RPMI8226 (cell line): ENCODE measurements at places on chromosomes 3 and 15.

GRCh38 chr3:182795389-182795782 lies 2.1 kb downstream of the ATP11B start:
- DNase-seq, result peak; percentile 66

DNA sequence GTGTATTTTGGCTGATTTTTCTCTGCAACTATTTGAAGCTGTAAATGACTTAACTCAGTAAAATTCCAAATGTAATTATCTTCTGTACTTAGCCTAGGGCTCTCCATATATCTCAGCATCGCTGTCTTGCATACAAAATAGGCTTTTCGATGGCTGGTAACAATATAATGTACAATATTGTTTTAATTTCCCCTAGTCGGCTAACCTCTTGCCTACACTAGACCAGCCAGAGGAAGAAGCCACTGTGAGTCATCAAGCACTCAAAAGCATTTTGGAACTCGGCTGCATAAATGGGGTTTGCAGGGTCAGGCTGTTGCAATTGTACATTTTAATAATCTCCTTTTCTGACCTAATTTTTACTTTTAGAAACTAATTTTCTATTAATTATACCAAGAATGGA lies 583.8 kb downstream of the FOXP1 start:
- no peak for DNase-seq

GRCh38 chr3:14475621-14476020 lies 64.5 kb downstream of the GRIP2 start:
- DNase-seq, result no peak

- DNase-seq, result no peak
Observed at GRCh38 chr3:101124125-101124524, 130.9 kb upstream of the ABI3BP start.

GRCh38 chr3:24598695-24599470 lies 104.2 kb upstream of the THRB start:
- no peak for DNase-seq

DNA sequence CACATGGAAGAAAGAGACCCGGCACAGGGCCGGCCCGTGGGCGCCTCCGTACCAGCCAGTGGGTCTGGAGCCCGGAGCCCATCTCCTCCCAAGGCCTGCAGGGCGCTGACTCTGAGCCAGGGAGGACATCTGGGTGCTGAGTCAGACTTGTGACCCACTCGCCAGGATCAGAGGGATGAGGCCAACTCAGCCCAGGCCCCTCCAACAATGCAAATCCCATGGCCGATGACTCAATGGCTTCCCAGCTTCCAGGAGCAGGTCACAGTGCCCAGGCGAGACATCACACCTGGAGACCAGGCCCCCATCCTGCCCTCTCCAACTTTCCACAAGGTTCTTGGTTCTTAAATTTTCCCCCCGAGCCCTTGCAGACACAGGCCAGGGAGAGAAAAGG lies 95.1 kb downstream of the LRIG1 start:
- DNase-seq, result no peak

DNA sequence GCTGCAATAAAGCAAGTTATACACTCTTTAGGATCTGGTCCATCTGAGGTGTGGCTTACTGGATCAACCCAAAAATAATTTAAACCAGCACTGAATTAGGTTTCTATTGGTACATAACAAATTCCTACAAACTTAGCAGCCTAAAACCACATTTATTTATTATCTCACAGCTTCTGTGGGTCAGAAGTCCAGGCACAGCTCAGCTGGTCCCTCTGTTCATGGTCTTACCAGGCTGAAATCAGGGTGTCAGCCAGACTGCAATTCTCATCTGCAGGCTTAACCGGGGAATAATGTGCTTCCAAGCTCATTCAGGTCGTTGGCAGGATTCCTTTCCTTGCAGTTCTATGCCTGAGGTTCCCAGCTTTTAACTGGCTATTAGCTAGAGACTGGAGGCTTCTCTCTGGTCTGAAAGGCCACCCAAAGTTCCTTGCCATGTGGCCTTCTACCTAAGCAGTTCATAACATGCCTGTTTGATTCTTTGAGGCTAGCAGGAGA lies 477.4 kb upstream of the WNT5A start:
- DNase-seq, result no peak

- no peak for DNase-seq
Observed at GRCh38 chr15:88535100-88535499, 11.4 kb downstream of the DET1 start.

- DNase-seq, result no peak
Observed at GRCh38 chr3:86837871-86838270, 153.1 kb downstream of the VGLL3 start.

- no peak for DNase-seq
Observed at GRCh38 chr3:189466004-189466403, 165.2 kb upstream of the TP63 start.

GRCh38 chr15:58873267-58873666 lies 60.2 kb downstream of the SLTM start:
- no peak for DNase-seq

DNA sequence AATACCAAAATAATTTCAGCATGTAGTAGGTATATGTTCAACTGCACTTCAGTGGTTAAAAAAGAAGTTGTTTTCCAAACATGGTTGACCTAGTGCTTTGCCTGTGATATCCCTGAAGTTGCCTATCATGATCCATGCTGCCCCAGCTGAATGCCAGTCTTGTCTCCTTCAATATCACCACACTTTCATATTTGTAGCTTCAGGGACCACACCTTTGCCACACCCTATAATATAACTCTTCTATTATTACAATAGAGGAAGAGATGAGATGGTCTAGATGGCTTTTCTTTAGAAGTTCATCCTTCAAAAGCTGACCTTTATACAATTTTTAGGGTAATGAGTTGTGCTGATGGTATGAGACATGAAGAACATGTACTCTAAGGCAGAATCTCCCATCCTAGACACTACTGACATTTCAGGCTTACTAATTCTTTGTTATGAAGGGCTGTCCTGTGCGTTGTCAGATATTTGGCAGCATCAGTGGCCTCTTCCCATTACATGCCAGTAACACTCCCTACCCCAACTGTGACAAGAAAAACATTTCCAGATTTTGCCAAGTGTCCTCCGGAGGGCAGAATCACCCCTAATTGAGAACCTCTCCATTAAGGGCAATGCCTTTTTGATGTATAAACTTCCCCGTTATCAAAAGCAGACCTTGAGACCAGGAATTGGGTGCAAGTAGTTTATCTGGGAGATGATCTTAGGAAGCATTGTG lies 76.2 kb upstream of the PLCL2 start:
- peak; percentile 14 for DNase-seq

DNA sequence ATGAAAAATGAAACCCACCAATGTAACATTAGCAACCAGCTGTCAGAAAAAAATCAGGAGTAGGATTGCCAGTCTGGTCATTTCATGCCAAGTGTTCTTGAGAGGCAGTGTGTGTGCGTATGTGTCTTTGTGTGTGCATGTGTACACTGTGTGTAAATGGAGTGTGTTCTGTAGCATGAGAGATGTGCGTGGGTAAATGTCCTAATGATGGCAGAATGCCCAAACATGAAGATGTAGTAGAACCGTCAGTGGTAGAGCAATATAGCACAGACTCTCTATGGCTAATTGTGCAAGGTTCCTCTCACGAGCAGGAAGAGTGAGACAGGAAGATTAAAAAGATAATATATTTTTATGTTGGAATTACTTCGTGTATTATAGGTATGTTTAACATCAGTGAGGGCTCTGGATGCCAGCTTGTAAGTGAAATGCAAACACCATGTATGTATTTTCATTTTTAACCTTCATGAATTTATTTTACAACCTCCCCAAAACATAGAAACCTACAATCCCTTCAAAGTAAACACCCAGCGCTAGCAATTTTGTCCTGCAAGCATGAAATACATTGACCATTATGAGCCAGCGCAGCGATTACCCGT lies 1038.7 kb downstream of the IGSF11 start:
- DNase-seq, result no peak

GRCh38 chr3:138362538-138362937 lies 14.2 kb downstream of the MRAS start:
- no peak for DNase-seq

DNA sequence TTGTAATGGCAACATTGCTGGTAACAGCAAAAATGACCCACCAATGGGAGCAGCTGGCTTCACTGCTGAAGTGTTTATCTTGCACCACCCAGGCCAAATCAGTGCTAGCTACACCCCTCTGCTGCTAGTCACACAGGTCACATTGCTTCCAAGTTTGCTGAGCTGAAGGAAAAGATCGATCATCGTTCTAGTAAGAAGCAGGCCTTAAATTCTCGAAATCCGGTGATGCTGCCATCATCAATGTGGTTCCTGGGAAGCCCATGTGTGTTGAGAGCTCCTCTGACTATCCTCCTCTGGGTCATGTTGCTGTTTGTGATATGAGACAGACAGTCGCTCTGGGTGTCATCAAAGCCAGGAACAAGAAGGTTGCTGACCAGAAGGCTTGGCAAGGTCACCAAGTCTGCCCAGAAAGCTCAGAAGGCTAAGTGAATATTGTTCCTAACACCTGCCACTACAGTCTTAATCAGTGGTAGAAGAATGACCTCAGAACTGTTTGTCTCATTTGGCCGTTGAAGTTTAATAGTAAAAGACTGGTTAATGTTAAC lies 21.2 kb downstream of the TM4SF4 start:
- DNase-seq, result no peak

DNA sequence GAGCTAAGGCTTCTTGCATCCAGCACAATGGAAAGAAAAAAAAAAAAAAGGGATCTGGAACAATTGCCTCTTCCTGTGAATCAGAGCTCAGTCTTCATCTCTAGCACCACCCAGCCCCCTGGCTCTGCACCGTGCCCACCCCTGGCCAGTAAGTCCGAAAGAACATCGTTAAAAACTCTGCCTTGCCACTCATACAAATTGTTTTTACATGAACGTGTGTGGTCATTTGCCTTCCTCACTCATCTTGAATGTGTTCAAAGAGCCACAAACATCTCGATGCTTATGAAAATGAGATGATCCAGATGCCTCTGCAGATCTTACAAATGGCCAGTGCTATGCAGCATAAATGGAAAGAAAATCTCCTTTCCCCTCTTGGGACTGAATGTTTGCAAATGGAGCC lies 400.0 kb upstream of the PPP2R3A start:
- DNase-seq, result no peak

GRCh38 chr3:107650788-107651187 lies 128.0 kb downstream of the BBX start:
- DNase-seq, result no peak

DNA sequence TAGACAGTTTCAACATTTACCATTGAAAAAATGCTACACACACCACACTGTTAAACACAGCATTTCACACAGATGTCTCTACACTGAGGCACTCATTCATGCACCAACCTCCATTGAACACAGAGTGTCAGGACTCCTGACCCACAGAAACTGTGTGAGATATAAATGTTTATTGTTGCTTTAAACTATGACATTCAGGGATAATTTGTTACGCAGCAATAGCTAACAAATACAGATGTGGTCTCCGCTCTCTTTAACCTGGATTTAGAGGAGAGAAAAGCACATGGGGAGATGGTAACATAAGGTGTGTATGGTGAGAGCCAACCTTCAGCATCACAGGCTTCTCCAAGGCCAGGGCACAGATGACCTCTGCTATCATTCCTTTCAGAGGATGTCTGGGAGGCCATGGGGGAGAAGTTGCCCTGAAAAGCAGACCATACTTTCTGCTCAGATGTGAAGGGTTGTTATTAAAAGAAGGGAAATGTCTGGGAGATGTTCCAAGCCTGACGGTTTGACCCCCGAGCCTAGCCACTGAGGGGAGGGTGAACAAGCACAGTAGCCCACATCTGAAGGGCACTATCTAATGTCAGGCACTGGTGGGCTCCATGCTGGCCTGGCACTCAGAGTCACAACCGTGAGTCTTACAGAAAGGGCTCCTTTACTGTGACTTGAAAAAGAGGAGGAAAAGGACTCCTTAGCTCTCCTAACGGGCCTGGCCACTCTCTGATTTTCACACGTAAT lies 284.5 kb upstream of the TLE3 start:
- no peak for DNase-seq

DNA sequence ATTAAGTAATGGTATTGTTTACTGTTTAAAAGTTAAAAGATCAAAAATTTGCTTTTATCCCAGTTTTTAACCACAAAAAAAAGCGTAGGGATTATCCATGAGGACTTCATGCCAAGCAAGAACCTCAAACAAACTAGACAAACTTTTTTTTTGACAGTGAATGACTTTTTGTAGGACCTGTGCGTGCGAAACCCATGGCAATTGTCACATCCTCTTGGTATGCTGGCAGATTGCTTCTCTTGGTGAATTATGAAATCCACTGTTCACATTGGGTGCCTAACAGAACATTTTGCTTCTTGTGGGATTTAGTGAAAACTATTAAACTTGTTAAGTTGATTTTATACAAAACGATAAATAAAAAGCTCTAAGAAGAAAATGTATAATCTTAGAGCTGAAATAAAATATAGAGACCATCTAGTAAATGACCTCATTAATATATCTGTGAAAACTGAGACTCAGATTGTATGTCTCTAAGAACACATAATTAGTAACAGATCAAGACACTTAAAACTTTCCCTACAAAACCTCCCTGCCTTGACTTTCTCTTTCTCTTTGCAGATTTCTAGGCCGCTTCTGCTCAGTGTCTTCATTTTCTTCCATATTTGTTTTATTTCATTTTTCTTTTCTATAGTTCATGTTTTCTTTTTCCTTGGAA lies 87.3 kb upstream of the CGNL1 start:
- no peak for DNase-seq

GRCh38 chr15:101784644-101785043 lies 18.7 kb upstream of the OR4F6 start:
- no peak for DNase-seq

DNA sequence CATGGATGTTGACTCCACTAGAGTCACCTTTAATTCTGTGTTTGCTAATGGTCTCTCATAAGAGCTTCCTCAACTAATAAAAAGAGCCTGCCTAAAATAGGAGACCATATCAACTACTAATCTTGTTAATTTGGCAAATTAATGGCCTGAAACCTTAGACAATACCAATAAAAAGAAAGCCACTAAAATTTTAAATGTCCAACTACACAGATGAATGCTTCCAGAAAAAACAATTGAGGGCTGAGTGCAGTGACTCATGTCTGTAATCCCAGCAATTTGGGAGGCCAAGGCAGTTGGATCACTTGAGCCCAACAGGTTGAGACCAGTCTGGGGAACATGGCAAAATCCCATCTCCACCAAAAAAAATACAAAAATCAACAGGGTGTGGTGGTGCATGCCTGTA lies 230.9 kb downstream of the NSUN3 start:
- no peak for DNase-seq

DNA sequence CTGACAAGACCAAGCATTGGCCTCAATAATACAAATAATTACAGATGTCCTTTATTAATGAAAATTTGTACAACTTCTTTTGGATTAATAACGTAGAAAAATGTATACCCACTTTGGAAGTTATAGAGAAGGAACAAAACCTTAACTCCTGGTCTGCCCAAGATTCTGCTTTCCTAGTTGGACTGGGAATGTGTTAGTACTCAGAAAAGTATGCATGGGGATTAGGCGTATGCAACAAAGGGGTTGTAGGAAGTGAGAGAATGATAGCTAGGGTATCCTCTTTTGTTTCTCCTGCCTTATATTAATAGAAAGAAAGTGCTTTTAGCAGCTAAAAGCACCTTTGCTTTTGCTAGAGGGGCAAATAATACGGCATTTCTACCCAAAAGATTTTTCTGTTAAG lies 116.2 kb upstream of the LRRFIP2 start:
- no peak for DNase-seq
